ENCODE measurements at places on chromosomes 6 and 20.

DNA sequence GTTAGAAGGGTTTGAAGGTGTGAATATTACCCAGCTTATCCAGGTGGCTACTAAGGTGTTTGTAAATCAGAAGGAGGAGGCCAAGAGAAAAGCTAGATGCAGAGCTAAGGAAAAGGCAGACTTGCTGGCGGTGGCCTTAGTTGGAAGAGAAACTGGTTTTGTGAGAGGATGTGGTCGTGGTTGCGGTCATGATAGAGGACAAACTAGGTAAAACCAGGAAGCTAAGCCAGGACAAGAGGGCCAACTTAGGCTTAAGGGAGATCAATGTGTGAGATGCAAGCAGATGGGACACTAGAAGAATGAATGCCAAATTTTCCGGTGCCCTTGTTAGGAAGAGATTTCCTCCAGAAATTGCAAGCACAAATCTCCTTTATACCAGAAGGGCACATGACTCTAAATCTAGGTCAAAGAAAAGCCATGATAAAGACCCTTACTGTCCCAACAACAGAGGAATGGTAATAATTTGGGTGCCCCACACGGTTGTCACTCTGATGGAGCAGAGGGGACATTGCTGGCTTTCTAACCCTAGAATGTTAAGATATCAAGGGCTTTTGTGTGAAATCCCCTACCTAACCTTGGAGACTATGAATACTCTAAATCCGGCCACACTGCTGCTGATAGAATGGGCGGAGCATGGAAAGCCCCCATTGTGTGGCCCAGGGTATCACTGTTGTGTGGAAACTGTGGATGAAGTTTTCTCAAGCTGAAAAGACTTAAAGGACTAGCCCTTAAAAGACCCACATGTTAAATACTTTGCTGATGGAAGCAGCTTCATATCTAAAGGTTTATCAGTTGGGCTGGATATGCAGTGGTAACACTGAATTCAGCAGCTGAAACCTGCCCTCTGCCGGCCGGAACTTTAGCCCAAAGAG, 7.8 kb downstream of the IL22RA2 start:
- no peak for DNase-seq

DNA sequence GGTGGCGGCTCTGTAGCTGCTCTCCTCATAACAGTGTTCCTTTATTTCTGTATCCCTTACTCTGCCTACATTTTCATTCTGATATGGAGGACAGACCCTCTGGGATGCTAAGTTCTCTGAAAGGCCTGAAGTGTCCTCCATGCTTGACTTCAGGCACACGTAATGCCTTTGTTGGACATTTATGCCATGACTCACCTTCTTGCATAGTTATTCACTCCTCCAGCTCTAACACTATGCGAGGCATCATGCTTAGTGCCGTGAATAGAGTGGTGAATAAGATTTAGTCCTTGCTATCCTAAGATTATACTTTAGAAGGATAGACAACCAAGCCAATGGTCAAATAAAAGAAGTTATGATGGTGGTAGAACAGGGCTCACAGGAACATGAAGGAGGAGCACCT, 760.9 kb upstream of the FLRT3 start:
- no peak for DNase-seq

DNA sequence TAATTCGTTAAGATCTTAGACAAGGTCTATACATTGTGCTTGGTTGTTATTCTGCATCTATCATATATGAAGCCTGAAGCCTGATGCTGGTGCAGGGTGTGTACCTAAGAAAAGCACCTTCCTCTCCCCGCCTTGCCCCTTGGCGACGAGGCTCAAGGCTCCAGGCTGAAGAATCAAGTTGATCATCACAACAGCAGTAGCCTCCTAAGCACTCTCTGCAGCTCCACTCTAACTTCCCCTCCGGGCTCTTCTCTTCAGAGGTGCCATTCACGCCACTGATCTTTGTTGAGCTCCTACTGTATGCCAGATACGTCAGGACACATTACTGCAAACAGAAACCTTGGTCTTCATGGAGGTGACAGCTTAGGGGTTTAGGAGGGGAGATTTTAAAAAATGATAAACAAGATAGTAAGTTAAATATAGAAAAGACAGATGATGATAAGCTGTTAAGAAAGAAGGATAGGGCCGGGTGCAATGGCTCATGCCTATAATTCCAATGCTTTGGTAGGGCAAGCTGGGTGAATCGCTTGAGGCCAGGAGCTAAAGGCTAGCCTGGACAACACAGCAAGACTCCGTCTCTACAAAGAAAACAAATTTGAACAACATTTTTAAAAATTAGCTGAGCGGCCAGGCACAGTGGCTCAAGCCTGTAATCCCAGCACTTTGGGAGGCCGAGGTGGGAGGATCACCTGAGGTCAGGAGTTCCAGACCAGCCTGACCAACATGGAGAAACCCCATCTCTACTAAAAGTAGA, 38.4 kb upstream of the ZNF217 start:
- DNase-seq = no peak

GRCh38 chr20:47610247-47610944, 108.7 kb downstream of the NCOA3 start:
- DNase-seq = no peak

DNA sequence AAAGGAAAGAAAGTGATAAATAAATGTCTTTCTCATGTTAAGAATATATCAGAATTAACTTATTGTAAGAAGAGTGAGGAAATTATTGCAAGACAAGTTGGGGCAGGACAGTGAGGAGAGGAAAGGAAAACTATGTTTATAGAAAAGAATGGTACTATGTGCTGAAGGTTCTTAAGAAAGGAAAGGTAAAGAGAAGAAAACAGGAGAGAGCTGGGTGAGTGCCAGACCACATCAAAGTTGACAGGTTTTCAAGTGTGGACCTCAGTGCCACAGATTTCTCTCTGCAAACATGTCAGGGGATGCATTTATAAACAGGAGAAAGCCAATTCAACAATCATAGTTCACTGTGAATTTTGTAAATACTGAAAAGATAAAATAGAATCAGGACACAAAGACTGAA, 439.2 kb downstream of the PKHD1 start:
- DNase-seq = no peak

DNA sequence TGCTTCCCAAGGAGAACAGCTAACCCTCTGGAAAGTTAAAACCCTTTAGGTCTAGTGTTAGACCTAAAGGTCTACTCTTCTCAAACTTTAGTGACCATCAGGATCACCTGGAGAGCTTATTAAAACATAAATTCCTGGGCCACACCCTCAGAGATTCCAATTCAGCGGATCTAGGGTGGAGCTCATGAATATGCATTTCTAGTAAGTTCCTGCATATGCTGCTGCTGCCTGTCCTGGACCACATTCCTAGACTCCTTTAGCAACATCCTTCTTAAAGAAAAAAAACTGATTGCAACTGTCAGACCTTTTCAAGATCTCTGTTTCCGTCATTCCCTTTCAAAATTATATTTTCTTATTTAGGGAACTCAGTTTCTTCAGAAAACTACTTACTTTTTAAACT, 31.2 kb downstream of the SNAP25 start:
- DNase-seq = no peak

DNA sequence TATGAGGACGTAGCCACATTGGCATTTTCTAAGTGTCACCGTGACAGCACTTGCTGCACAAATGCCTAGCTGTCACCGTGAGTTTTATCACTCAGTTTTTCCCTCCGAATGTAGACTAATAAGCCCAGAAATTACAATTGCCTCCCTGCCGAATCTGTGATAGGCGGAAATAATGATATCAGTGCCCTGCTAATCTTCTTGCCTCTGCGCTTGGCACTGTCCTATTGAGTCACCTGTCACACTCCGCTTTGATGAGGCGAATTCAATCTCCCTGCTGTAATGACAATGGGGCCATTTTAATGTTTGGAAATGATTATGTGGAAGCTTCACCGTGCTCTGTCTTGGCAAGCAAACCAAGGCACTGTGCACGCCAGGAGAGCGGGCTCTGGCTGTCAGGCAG, 112.8 kb downstream of the LINC00237 start:
- DNase-seq = no peak

- DNase-seq = no peak
These were observed 48.6 kb downstream of the TPD52L1 start for GRCh38 chr6:125201961-125202729.

DNA sequence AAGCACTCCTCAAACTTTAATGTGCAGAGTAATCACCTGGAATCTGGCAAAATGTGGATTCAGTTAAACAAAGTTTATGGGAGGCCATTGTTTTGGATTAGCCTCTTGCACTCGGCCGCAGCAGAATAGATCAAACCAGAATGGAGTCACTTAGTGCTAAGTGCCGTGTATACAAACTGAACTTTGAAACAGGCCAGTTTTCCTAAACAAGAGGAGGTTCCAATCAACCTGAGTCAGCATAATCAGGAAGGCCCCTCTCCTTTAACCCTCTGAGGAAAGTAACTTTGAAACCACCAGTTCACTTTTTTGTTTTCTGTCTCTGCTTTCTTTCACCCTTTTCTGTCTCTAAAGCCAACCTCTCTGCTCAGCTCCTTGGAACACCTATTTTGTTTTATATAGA, 92.2 kb downstream of the UST start:
- DNase-seq = no peak

- no peak for DNase-seq
These were observed 105.2 kb downstream of the GMPR start for GRCh38 chr6:16343593-16343992.

GRCh38 chr6:130632897-130633296, 194.3 kb upstream of the SMLR1 start:
- no peak for DNase-seq
